Activated T-cell treated with anti-CD3 and anti-CD28 coated beads, Interleukin-2, amount 50 U/mL, for 72 hours (primary cell): ENCODE measurements at places on chromosomes 11 and 22. TPM values are rescaled to one million over a fixed set of nuclear protein-coding genes. Genes with fewer than 3 reads are reported as not detected.

The MYO7A gene
- 0.42 TPM for total RNA-seq

GRCh38 chr11:89159974-89160373 is 17.7 kb upstream of the TYR start:
- no peak overlapping the region for H3K27ac ChIP-seq
- no peak overlapping the region for H3K4me3 ChIP-seq
- H3K4me1 ChIP-seq = no peaks in the 10 kb centered on the region
- no peaks in the 10 kb centered on the region for H3K36me3 ChIP-seq
- no peaks in the 10 kb centered on the region for H3K27me3 ChIP-seq

GRCh38 chr11:96319898-96320656 is 22.9 kb downstream of the MAML2 start:
- H3K27ac ChIP-seq = peak overlapping the region; percentile 77
- DNase-seq = no peak
- H3K36me3 ChIP-seq = peaks cover 5% of the 10 kb centered on the region
- peaks cover 95% of the 10 kb centered on the region for H3K4me1 ChIP-seq
- H3K4me3 ChIP-seq = no peak overlapping the region

DNA sequence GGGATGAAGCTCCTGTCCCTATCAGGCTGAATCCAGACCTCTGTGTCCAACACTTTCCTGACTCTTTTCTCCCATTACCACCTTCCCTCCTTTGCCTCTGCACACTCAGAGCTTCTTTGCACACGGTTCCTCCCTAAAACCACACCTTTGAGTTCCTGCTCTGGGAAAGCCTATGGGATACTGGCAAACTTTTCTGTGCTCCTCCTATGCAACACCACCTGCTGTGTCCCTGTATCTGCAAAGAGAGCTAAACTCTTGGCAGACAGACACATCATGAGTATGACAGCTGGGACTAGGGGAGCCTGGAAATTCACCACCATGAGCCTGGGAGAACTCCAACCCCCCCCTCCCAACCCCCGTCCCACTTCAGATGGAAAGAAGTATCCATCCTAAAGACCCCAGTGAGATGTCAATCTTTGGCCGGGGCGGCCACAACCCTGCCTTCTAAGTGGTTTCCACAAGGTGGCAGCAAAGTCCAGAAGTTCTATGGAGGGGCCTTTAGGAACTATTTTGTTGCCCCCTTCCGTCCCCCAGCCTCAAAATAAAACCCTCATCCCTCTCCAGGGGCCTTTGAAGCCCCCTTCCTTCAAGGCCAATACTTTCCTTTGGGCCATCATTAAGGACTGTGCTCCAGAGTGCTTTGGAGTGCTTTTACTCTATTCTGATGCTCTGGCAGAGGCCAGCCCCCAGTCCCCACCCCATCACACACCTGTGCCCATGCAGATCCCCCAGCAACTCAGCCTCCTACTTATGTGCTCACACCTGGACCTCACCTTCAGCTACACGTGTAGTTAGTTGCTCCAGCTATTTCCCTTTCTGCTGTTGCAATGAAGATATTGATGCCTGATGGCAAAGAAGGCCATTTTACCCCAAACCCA is 19.4 kb downstream of the HTR3A start:
- no peak overlapping the region for H3K4me3 ChIP-seq
- H3K27ac ChIP-seq = no peak overlapping the region
- peak; percentile 25 for DNase-seq
- no peaks in the 10 kb centered on the region for H3K36me3 ChIP-seq
- H3K4me1 ChIP-seq = no peaks in the 10 kb centered on the region
- peaks cover 37% of the 10 kb centered on the region for H3K27me3 ChIP-seq
